Substantia nigra (tissue), 51 donors: ENCODE measurements at places on chromosomes 2 and 18.

DNA sequence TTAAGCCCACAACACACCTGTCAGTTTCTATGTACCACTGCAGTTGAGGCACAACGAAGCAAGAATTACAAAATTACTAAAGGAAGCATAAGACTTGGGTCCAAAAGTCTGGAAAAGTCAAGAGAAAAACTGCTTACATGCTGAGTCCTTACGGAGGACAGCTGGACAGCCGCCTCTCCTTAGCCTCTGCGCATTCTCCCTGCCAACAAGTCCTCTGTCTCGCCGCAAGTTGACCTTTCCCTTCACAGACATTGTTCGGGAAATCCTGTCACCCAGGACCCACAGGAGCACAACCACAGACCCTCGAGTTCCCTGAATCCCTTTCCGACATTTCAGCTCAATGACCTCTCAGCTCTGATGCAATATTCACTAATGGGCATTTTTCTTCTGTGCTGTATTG lies 525.4 kb upstream of the SALL3 start:
- no peak for DNase-seq

DNA sequence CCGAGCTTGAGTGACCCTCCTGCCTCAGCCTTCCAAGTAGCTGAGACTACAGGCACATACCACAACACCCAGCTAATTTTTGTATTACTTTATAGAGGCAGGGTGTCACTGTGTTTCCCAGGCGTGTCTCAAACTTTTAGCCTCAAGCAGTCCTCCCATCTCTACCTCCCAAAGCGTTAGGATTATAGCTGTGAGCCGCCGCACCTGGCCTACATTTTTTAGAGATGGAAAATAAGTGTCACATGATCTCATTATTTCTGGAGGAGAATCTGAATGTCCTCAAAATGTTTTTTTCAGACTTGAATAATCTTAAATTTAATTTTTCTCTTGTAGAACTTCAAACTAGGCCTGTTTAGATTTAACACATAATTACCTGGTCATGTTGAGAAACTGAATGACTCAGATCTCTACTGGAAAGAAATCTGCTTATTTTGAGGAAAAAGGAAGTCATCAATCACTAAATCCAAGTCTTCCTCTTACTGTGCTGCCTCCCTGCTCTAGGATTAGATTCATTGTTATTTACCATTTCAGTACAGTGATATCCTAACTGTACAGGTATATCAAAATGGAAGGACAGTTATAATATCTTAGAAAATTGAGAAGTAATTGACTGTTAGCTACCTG lies 92.4 kb downstream of the COX7A2L start:
- no peak for DNase-seq

GRCh38 chr18:38459131-38459994 lies 893.8 kb upstream of the CELF4 start:
- no peak for DNase-seq

- DNase-seq: no peak
These were observed 153.6 kb upstream of the EPC2 start for GRCh38 chr2:148490840-148491439.

- DNase-seq: no peak
These were observed 24.2 kb upstream of the SCYGR1 start for GRCh38 chr2:227411990-227412350.
